Fibroblast of skin of left quadriceps (primary cell): ENCODE measurements at places on chromosomes 5 and 9.

DNA sequence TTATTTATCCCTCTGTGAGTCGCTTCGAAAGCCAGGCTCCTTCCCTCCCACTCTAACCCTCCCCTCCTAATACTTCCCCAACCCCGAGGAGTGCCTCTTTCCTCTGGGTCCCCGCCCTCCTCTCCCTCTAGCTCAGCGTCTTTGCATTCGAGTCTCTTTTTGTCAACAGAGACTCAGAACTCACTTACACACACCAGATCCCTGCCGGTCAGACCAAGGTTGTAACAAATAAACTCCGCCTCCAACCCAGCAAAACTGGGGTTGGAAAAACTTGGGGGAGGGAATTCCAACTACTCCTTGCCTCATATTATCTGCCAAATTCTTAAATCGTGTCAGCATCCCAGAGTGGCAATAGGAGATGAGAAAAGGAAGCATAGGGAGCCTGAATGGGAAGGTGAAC lies at the start of gene HTR1A:
Gene HTR1A, minus strand, starts transcription at position 167 of the 400 bp plus-strand sequence. CDS start 726 bp downstream, outside the sequence.
- DNase-seq = no peak

- no peak for DNase-seq
Observed at GRCh38 chr9:131349522-131349880, 44.4 kb upstream of the PRRC2B start.

DNA sequence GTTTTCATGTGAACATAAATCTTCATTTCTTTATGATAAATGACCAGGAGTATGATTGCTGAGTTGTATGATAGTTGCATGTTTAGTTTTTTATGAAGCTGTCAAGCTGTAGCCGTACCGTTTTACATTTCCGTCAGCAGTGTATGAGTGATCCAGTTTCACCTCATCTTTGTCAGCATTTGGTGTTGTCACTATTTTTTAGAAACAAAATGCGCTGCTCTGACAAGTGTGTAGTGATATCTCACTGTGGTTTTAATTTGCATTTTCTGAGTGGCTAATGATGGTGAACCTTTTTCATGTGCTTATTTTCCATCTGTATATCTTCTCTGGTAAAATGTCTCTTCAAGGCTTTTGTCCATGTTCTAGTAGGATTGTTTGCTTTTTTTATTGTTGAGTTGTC lies 6.7 kb upstream of the SPATA31D1 start:
- DNase-seq = no peak

- DNase-seq = no peak
Observed at GRCh38 chr9:73565026-73565425, 413.4 kb downstream of the ANXA1 start.

GRCh38 chr5:72194846-72195245 lies 87.6 kb downstream of the MAP1B start:
- no peak for DNase-seq

- no peak for DNase-seq
Observed at GRCh38 chr5:7638456-7638855, 212.5 kb downstream of the CFAP90 start.

DNA sequence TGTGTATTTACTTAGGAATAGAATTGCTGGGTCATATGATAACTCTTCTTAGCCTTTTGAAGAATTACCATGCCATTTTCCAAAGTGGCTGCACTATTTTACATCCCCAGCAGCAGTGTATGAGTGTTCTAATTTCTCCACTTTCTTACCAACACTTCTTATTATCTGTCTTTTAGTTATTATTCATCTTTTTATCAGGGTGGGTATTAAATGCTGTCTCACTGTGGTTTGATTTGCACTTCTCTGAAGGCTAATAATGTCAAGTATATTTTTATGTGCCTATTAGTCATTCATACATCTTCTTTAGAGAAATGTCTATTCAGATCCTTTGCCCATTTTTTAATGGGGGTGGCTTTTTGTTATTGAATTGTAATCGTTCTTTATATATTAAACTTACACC lies 36.8 kb downstream of the SLC1A3 start:
- DNase-seq = no peak

GRCh38 chr5:78273436-78273835 lies 21.1 kb downstream of the AP3B1 start:
- DNase-seq = no peak

DNA sequence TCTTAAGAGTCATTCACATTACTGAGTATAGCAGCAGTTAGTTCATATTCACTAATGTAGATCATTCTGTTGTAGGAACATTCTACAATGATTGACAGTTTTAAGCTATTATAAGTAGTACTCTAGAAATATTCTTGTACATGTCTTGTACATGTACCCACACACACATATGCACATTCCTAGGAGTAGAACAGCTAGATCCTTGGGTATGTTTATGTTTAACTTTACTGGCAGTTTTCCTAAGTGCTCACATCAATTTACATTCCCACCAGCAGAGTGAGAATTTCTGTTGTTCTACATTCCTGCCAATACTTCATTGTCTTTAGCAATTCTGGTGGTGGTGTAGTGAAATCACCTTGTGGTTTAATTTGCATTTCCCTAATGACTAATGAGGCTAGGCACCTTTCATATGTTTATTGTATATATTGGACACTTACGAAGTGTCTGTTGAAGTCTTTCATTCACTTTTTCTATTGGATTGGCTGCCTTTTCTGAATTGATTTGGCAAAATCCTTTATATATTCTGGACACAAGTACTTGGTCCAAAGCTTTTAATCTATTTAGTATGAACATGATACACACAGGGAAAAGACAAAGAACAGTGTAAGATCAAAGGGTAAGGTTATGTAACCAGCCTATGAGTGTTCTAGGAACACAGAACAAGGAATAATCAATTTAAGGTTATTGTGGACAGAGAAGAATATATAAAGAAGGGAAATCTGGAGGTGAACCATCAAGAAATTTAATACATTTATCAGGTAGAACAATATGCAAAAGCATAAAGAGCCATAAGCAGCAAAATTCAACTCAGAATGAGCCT lies 95.6 kb downstream of the MLLT3 start:
- peak; percentile 25 for DNase-seq

DNA sequence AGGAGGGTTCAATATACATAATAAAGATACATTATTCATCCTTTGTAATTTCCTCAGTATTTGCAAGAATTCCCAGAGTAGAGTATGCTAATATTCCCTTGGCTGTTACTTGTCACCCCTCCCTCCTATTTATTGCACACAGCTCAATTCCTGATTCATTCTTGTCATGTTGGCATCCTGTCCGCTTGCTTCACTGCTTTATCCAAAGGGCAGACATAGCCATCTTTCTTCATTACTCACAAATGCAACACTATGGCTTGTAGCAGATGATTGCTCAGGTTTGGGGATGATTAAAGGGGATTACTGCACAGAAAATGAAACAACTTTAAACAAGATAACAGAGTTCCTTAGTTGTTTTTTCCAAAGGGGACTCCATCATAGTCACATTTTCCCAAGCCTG lies 1.2 kb upstream of the IL33 start:
- DNase-seq = no peak

- DNase-seq = no peak
Observed at GRCh38 chr9:114131808-114132549, 23.4 kb upstream of the COL27A1 start.

GRCh38 chr9:115300116-115300515 lies 182.2 kb upstream of the TNC start:
- DNase-seq = no peak

DNA sequence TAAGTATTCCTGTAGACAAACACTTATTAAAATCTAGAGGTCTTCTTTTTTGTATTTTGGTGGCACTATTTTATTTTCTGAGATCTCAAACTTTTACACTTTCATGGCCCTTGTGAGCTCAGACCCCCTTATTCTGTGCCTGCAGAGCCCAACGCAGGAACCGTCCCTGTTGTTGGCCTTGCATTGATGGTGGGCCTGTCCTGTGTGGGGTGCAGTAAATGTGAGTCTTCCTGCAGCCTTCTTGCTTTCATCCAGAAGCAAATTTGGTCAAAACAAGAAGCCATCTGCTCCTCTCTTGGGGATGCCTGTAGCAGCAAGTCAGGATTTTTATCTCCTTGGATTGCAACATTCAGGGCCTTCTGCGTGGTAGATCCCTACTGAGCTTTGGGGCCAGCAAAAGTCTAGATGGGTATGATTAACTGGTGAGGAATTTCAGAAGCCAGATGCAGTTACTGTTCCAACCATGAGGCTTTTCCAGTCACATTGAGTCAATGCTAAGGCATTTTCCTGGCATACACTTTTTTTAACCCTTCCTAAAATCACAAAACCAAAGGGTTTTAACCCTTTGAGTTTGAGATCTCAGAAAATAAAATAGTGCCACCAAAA lies 31.7 kb downstream of the BASP1 start:
- DNase-seq = peak; percentile 95

GRCh38 chr5:6632324-6632887 lies 438 bp downstream of the NSUN2 start:
- no peak for DNase-seq

DNA sequence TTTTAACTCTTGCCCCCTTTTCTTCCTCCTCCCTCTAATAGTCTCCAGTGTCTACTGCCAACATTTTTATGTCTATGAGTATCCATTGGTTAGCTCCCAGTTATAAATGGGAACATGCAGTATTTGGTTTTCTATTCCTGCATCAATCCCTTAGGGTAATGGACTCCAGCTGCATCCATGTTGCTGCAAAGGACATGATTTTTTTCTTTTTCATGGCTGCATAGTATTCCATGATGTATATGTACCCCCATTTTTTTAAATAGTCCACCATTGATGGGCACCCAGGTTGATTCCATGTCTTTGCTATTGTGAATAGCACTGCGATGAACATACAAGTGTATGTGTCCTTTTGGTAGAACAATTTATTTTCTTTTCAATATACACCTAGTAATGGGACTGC lies 993.7 kb downstream of the EFNA5 start:
- no peak for DNase-seq

GRCh38 chr9:115006660-115007059 lies 76.3 kb upstream of the TNFSF8 start:
- DNase-seq = peak; percentile 60

- no peak for DNase-seq
Observed at GRCh38 chr5:137668637-137669036, 67.3 kb downstream of the KLHL3 start.

DNA sequence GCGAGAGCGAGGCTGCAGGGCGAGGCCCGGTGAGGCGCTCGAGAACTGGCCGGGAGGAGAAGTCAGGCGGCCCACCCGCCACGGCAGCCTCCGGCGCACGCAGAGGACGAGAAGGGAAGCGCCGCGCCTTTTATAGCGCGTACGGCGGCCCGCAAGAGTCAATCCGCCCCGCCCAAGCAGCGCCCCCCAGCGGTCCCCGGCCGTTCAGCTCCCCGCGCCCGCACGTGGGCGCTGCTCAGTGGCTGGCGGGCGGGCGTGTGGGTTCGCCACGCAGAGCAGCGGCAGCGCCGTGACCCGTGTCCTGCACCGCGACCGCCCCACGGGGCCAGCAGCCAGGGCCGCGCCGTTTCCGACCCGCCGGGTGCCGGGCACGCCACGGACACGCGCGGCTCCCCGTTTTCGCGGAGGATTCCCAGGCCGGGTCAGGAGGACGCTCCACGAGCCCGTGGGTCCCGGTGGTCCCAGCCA lies 14.6 kb downstream of the LCN10 start:
- peak; percentile 74 for DNase-seq

DNA sequence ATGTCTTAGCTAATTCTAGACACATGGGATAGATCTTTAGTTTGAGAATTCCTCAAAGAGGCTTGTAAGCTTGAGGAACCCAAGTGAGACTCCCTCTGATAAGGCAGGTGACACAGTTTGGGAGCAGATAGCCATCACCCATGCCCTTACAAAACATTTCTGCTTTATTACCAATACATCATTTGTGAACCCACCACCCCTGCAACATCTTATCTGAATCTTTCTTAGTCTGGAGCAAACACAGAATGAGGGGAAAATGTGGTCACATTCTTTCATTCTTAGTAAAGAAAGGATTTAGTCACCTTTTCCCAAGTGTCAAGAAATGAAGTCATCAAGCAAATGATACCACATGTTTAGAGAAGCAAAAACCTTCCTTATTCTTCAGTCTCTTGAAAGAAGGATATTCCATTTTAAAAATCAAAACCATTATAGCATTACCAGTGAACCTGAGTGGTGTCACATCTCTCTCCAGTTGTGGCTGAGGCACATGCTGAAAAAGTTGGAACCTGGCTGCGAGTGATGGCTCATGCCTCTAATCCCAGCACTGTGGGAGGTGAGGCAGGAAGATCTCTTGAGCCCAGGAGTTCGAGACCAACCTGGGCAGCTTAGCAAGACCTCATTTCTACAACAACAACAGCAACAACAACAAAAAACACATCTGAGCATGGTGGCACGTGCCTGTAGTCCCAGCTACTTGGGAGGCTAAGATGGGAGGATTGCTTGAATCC lies 65.9 kb downstream of the PRKACG start:
- DNase-seq = no peak

DNA sequence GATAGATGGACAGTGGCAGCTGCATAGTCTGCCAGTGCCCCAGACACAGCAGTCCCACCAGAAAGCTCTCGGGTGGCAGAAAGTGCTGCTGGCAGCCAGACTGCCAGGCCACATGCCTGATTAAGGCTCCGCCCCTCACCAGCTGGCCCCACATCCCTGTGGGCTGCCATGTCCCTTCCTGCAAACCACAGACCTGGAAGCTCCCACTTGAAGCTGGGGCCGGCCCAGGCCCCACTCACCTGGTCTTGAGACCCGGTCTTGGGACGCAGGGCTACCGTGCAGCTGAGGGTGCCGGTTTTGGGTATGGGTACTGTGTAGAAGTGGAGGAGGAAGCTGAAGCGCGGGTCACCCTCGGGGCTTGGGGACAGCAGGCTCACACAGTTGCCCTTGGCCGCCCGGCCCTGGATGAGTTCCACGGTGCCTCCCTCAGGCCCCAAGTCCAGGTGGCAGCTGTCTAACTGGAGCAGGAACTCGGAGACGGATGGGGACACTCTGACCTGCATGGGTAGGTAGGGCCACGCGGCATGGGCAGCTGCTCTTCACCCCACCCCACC lies 15.3 kb downstream of the FPGS start:
- no peak for DNase-seq

DNA sequence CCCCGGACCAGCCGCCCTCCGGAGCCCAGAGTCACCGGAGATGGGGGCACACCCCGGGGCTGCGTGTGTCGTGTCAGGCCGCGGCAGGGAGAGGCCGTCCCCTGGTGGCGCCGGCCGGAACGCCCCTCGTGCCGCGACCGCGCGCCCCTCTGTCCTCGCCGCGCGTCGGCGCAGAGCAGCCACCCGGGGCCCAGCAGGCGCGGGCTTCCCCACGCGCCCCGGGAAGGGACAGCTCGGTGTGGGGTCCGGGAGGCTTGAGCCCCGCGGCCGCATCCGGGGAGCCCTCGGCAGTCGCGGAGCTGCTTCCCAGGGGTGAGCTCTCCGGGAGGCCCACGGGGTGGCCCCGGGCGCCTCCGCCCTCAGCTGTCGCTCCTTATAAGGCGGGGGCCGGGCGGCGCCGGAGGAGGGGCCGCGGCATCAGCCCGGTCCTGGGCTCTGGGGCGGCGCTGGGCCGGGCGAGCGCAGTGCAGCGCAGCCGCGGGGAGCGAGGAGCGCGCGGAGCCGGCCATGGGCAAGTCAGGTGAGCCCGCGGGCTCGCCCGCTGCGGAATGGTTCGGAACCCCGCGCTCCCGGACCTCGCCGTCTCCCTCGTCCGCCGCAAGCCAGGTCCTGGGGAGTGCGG lies at the start of gene GLIPR2:
Gene GLIPR2, plus strand, starts transcription at position 462 of the 622 bp plus-strand sequence. Its CDS starts 46 bp downstream, at position 508.
- peak; percentile 53 for DNase-seq
